ENCODE measurements at places on chromosomes 1 and 21. TPM values are rescaled to one million over a fixed set of nuclear protein-coding genes. Genes with fewer than 3 reads are reported as not detected.

FAM151A gene
- not detected for total RNA-seq

- DNase-seq, result no peak
Observed at GRCh38 chr1:19735440-19736127, 64.1 kb downstream of the TMCO4 start.

DNA sequence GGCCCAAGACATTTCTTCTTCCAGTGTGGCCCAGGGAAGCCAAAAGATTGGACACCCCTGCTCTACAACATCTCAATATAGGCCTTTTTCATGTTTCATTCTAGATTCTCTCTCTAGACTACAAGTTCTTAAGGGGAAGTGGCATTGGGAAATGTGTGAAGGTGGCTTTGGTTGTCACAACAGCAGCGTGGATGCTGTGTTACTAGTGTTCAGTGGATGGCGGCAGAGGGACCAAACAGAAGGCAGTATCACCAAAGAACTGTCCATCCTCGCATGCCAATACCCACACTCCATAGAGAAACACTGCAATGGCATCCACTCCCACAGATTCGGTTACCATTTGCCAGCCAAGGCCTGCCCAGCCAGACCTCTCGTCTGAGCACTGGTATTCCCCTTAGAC is 24.3 kb upstream of the IFNAR2 start:
- DNase-seq, result no peak

- DNase-seq, result no peak
Observed at GRCh38 chr1:150192012-150192411, 42.3 kb downstream of the PLEKHO1 start.

GRCh38 chr1:51605961-51606723 is 10.8 kb upstream of the OSBPL9 start:
- DNase-seq, result no peak

DNA sequence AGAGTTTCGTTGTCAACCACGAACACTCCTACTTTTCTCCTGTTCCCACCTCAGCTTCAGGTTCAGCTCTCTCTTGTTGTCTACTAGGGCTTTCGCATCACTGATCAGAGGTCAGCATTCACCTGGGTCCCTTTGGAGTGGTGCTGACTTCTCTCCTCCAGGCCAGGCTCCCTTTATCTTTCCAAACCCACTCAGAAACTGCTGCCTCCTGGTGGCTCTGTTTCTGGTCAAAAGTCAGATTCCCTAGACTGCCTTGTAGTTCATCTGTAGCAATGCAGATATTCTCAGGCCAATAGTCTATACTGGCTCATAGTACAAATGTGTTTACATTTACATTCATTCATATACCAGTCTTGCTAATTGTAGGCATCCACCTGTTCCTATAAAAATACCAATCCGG is 6.4 kb upstream of the ERI3 start:
- DNase-seq, result peak; percentile 13

- DNase-seq, result no peak
Observed at GRCh38 chr21:41357546-41357945, 4.3 kb upstream of the MX2 start.

Measured in Calu3 (cell line).